Stimulated activated CD8-positive, alpha-beta memory T cell treated with anti-CD3 and anti-CD28 coated beads, Interleukin-15, amount 100 ng/mL, for 4 hours (primary cell): ENCODE measurements at places on chromosomes 1 and 21.

GRCh38 chr1:206672011-206672688, 12.6 kb upstream of the MAPKAPK2 start:
- no peak for DNase-seq

DNA sequence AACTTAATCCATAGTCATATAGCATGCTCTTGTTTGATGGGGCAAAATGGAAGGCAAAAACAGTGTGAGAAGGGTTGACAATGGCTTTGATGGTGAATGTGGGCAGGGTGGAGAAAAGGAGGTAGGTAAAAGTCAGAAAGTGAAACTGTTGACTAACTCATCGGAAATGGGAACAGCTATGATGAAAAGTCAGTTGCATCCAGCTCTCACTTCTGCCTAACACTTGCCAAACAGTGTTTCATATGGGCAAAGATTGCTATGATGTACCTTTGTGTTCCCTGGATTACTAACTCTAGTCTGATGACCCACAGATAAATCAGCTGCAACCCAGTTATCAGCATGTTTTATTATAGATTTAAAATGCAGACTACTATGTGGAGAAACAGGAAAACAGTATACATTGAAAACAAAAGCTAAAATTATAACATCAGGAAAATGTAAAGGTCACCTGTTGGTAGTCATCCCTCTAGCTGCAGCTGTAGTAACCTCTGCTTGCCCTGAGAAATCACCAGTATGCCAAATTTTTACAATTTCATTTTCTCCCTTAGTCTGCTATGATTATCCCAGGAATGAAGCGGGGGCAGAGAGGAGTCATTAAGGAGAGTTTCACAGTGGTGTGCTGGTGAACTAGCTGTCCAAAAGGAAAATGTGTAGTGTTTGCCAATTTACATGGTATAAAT, 11.7 kb downstream of the TNFSF18 start:
- no peak for DNase-seq

GRCh38 chr1:201807958-201808632, 20.9 kb upstream of the IPO9 start:
- DNase-seq = no peak

DNA sequence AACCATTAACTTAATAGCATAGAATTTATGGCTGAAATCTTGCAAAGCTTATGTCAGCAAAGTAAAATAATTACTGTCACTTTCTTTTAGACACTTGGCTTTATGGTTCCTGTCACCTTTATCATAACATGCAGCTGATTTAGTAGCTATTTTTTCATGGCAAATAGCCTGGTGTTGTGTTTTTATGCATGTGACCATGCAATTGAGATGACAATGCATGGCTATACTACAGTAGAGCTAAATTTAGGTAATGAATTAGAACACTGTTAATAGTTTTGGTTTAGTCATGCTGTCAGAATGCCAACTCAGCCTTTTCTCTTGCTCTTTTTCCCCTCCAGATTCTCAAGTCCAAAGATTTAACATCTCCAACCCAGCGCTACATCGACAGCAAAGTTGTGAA, 88.6 kb downstream of the TGFB2 start:
- DNase-seq = no peak

DNA sequence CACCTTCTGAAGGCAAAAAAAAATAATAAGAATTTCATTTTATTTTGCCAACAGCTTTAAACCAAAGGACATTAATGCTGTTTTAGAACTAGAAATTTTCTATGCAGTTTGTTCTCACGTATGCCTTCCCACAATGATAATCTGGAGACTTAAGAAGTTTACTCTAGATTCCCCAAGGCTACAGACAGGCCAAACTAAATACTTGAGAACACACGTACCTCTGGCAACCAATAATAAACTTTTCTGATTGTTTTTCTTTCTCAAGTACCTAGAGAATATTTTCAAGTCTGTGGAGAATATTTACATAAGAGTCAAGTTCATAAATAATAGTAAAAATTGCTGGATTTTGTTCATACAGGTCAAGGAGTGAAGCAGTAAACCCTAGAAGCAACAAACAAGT, 15.9 kb downstream of the CLDN8 start:
- no peak for DNase-seq

- peak; percentile 58 for DNase-seq
Measured at GRCh38 chr1:152188673-152189591, 29.9 kb upstream of the RPTN start.

DNA sequence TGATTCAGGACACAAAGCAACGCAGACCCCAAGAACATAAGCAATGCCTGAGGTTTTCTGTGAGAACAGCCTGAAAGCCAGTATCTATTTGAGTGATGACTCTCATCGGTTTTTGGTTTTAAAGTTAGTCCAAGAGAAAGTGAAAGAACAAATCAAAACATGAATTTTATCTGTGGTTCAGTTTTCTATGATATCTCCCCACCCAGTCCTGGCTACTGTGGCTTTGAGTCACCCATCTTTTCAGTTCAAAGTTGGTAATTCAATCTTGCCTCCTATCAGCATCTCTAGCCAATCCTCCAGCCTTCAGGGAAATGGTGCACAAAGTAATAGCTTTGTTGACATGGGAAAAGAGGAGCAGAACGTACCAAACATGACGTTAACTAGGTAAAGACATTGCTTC, 40.5 kb upstream of the KRTAP19-8 start:
- DNase-seq = no peak

GRCh38 chr1:41450747-41451285, 33.7 kb downstream of the EDN2 start:
- no peak for DNase-seq

DNA sequence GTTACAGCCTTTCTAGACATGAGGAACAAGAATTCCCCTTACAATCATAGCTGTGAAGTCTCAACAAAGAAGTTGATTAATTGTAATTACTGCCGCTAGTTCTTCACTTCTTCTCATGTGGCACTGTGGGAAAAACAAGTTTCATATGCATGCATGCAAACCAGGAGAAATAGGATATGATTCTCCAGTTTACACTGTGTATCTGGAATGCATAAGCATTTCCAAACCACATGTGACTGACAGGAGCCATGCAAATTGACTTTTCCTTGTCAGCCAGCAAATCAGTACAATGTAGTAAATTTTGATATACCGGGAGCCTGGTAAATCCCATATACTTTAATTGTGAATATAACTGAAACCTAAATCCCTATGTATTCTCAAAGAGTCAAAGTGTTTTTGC, 279.3 kb downstream of the PAPPA2 start:
- no peak for DNase-seq

DNA sequence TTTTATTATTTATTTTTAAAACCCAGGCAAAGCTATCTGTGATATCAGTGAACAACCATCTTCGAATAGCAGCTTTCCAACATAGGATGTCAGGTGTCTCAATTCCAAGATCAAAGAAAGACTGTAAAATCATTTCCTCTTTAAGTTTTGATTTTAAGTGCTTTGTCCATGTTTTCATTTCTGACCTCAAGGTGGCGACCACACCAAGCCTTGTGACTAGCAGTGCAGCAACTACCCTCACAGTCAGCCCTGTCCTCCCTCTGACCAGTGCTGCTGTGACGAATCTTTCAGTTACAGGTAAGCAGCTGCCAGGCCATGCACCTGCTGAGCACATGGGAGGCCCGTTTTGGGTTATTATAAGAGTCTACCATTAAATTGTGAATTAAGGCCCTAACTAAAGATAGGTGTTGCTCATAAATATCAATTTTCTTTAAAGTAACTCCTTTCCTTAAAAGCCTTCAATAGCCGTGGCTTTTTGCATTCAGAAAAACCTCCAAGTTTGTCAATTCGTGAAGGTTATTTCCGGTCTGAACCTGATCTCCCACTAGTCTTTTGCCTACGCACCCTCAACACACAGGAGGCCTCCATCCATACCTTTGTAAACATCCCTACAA, 117.0 kb downstream of the CD247 start:
- DNase-seq = peak; percentile 12

GRCh38 chr1:231193710-231194340, 32.0 kb downstream of the TRIM67 start:
- DNase-seq = no peak

- DNase-seq = no peak
Measured at GRCh38 chr1:47661040-47661439, 223.2 kb downstream of the FOXD2 start.

DNA sequence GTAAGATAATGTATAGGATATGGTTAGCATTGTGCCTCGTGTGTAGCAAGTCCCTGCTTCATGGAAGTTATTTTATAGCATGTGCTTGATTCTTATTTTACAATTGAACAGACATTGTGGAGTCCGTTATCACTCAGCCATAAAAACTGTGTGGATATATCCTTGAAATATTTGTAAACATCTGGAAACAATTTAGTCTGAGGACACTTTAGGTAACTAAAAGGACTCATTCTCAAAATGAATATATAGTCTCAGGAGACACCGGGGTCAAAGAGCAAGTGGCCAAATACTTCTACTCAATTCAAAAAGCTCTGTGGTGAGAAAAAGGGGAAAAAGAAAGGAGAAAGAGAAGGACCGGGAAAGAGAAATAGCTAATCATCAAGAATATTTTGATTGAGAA, 23.7 kb downstream of the PRRX1 start:
- DNase-seq = no peak

DNA sequence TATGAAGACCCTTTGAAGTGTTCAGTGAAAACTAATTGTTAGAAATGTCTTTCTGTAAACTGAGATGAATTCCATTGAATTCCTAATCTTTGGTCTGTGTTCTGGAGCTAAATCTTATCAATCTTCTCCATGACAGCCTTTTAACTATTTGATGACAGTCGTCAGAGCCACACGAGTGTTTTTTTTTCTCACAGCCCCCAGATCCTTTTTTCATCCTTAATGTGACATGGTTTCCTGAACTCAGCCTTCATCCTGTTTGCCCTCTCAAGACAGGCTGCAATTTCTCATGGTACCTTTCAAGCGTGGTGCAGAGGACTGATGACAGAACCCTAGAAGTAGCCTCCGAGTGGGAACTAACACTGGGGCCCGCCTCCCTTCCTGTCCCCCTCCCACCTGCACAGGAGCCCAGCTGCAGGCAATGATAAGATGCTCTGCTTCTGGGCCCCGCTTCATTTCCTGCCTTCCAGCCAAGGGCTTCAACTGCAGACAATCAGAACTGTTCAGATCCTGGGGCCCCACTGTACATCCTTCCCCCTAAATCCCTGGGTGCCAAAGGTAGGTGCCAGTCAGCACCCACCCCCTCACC, 114.6 kb upstream of the VAV3 start:
- no peak for DNase-seq

GRCh38 chr1:211912844-211913432, 82.4 kb upstream of the LPGAT1 start:
- no peak for DNase-seq

- no peak for DNase-seq
Measured at GRCh38 chr1:38076038-38076437, 29.4 kb upstream of the POU3F1 start.

DNA sequence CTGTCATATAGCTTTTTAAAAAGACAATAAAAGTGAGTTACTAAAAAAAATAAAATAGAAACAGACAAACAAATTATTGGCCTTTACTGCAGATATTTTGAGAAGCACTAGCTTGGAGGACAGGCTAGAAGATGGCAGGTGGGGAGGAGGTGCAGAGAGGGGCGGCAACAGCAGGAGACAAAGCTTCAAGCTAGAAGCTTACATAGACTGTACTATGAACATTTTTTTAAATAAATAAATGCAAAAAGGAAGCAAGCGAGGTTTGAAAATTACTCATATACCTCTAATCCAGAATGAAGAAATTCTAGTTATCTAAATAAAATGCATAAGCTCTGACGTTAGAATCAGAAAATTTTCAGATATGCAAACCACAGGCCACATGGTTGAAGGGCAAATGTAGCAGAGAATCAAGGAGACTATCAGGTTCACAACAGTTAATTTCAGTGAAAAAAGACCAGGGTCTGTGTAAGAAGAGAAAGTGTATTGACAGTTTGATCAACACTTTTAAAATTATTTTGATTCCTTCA, 54.9 kb downstream of the NRIP1 start:
- no peak for DNase-seq

- peak; percentile 78 for DNase-seq
Measured at GRCh38 chr1:19251305-19252196, at the start of the genes EMC1 and MRTO4. EMC1 (minus strand) TSS chr1:19251524; CDS start chr1:19251509, 15 bp downstream. MRTO4 (plus strand) TSS chr1:19251805; CDS start chr1:19251836, 31 bp downstream.

DNA sequence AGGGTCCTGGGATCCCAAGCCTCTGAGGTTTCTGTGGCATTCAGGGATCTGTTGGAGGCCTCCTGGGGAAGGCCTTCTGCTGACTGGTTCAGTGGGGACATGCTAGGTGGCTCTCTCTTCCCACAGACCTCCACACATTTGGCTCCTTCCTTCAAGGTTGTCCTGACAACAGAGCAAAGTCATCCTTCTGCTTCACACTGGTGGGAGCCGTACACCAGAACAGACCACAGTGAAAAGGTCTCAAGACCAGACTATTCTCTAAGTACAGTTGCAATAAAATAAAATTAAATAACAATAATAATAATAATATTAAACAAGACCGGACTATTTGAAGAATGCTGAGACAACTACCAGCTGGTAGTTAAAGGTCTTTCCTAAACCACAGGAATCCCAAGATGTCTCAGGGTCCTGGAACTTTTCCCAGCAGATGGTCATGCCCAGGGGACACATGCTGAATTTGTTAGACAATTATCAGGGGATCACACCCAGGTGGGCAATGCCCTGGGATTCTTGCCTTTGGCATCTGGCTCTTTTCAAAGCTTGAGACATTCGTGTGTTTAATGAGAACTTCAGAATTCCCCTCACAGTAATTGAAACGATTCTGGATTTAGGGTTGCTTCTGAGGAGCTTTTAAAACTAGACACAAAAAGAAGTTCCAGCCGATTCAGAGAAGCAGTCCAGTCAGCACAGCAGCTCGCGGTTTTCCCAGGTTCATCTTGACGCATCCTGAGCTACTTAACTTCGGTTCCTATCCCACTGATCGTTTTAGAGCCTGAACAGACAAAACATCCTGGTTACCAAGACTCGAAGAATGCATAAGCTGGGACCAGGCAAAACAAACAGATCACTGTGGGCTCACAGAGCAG, 22.9 kb downstream of the HTR1D start:
- DNase-seq = no peak

- no peak for DNase-seq
Measured at GRCh38 chr1:112540226-112540794, 31.5 kb downstream of the WNT2B start.

- DNase-seq = no peak
Measured at GRCh38 chr1:93399781-93400180, 48.1 kb upstream of the FNBP1L start.

DNA sequence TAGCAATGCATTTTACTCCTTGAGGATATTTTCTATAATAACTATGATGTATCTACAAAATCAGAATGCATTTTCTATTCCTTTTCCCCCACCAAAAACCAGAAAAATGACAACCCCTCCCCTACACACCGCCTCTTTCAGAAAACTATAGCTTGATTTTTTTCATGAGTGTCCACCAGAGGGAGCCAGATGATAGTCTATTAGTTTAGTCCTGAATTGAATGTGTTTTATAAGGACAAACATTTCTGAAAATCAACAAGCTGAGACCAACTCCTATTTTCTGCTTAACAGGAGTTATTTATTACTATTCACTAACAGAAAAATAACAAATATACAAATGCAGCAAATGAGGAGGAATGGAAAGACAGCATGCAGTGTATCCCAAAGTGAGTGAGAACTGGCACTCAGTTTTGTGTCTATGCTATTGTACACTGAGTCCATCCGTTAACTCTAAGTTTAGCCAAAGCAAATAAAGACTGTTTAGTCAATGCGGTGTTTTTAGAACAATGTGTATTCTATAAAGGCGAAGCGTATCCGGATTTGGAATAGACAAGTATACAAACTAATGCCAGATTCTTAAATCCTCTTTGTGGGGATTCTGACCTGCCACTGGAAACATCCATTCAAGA, 182.6 kb downstream of the VAV3 start:
- DNase-seq = no peak

GRCh38 chr1:31937300-31938183, 626 bp downstream of the PTP4A2 start:
- DNase-seq = peak; percentile 77
